ENCODE measurements at places on chromosomes 13 and 19. TPM values are rescaled to one million over a fixed set of nuclear protein-coding genes. Genes with fewer than 3 reads are reported as not detected.

The SIRT6 gene
- total RNA-seq = 19.8 TPM

The HNRNPA1L2 gene
- total RNA-seq = 3.2 TPM

DNA sequence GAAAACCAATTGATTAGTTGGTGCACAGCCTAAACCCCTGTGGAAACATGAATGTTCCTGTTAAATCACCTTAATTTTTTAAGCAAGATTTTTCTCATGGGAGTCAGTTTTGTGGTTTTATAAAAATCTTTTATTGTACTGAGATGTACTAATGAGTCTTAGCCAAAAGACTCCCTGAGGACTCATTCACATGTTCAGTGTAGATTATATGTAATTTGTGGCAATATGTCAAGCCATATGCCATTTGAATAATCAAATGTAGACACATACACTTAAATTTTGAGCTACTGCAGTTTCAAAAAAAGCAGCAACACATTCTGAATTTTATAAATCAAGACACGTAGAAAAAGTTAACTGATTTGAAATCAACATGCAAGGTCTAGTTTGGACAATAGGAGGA, 395.2 kb downstream of the MYO16 start:
- H3K36me3 ChIP-seq = no peaks in the 10 kb centered on the region
- DNase-seq = no peak
- no peak overlapping the region for H3K4me3 ChIP-seq
- H3K4me1 ChIP-seq = no peaks in the 10 kb centered on the region
- H3K27me3 ChIP-seq = no peaks in the 10 kb centered on the region
- H3K27ac ChIP-seq = no peak overlapping the region

DNA sequence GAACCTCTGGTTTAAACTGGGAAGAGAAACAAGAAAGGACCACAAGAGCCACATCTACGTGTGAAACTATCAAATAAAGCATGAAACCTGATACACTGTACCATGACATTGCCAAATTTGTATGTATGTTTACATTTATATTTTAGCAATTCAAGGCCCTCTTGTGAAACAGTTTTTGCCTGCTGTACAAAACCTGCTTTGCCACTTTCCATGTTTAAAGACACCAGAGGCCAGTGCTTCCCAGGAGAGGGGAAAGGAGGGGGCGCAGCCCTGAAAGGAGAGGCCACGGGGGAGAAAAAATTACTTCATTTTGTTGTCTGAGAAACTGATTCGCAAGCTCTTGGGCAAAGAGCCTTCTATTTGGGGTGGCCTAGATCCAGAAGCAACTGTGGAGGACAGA, 124.8 kb downstream of the DCLK1 start:
- DNase-seq = no peak
- no peak overlapping the region for H3K4me3 ChIP-seq
- no peaks in the 10 kb centered on the region for H3K4me1 ChIP-seq
- H3K36me3 ChIP-seq = no peaks in the 10 kb centered on the region
- no peak overlapping the region for H3K27ac ChIP-seq

The FAM216B gene
- total RNA-seq = 0.05 TPM

The SNAPC2 gene
- total RNA-seq = 63.0 TPM

GRCh38 chr13:86095351-86095750, 296.1 kb upstream of the SLITRK6 start:
- no peaks in the 10 kb centered on the region for H3K4me1 ChIP-seq
- no peaks in the 10 kb centered on the region for H3K36me3 ChIP-seq
- no peak overlapping the region for H3K4me3 ChIP-seq
- no peak overlapping the region for H3K27ac ChIP-seq
- no peak for DNase-seq

DNA sequence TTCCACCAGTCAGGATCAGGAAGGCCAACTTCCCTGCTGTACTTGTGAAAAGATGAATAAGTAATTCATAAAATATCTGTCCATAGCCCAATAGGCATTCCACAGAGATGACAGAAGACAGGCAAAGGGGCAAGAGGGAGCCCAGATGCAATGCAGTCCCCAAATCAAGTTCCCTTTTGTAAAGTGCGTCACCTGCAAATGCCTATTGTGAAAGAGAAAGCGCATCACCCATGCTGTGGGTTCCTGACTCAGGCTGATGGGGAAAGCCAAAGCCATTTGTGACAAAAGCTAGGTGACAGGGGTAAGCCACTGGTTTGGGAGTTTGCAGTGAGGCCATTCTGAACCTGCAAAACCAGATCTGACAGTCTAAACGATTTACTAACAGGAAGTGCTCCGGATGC, 157.5 kb upstream of the ZNF536 start:
- DNase-seq = no peak
- no peaks in the 10 kb centered on the region for H3K4me1 ChIP-seq
- H3K4me3 ChIP-seq = no peak overlapping the region
- no peak overlapping the region for H3K27ac ChIP-seq

GRCh38 chr13:75309981-75310580, 171.9 kb downstream of the TBC1D4 start:
- H3K36me3 ChIP-seq = no peaks in the 10 kb centered on the region
- no peaks in the 10 kb centered on the region for H3K27me3 ChIP-seq
- no peak overlapping the region for H3K27ac ChIP-seq
- no peak for DNase-seq

- no peak overlapping the region for H3K27ac ChIP-seq
- no peaks in the 10 kb centered on the region for H3K36me3 ChIP-seq
- no peak for DNase-seq
- no peaks in the 10 kb centered on the region for H3K27me3 ChIP-seq
- H3K4me1 ChIP-seq = no peaks in the 10 kb centered on the region
Observed at GRCh38 chr13:74256969-74257368, 122.8 kb upstream of the KLF12 start.

The CGB5 gene
- not detected for total RNA-seq

- no peaks in the 10 kb centered on the region for H3K4me1 ChIP-seq
- no peak overlapping the region for H3K27ac ChIP-seq
- DNase-seq = no peak
- no peaks in the 10 kb centered on the region for H3K27me3 ChIP-seq
Observed at GRCh38 chr13:98664510-98664909, 87.6 kb upstream of the STK24 start.

The INSR gene
- total RNA-seq = 2.5 TPM

The AP1M1 gene
- total RNA-seq = 88.7 TPM

- H3K4me3 ChIP-seq = peak within 1 kb of the TSS; percentile 54
- H3K4me1 ChIP-seq = peaks cover 9% of the 10 kb centered on the region
- no peak for DNase-seq
- H3K27ac ChIP-seq = peak within 1 kb of the TSS; percentile 87
- H3K36me3 ChIP-seq = no peaks in the 10 kb centered on the region
Observed at GRCh38 chr13:48412881-48413351, at the start of gene LPAR6. LPAR6 (minus strand) TSS chr13:48413113; CDS start chr13:48412423, 690 bp downstream.

The ZNF681 gene
- total RNA-seq = 2.0 TPM

The ZFP36 gene
- total RNA-seq = 414 TPM

- H3K4me3 ChIP-seq = peak overlapping the region; percentile 30
- no peaks in the 10 kb centered on the region for H3K36me3 ChIP-seq
- no peaks in the 10 kb centered on the region for H3K27me3 ChIP-seq
Observed at GRCh38 chr13:98171900-98172589, 5.0 kb downstream of the RNF113B start.

The SYNE4 gene
- total RNA-seq = 1.1 TPM

DNA sequence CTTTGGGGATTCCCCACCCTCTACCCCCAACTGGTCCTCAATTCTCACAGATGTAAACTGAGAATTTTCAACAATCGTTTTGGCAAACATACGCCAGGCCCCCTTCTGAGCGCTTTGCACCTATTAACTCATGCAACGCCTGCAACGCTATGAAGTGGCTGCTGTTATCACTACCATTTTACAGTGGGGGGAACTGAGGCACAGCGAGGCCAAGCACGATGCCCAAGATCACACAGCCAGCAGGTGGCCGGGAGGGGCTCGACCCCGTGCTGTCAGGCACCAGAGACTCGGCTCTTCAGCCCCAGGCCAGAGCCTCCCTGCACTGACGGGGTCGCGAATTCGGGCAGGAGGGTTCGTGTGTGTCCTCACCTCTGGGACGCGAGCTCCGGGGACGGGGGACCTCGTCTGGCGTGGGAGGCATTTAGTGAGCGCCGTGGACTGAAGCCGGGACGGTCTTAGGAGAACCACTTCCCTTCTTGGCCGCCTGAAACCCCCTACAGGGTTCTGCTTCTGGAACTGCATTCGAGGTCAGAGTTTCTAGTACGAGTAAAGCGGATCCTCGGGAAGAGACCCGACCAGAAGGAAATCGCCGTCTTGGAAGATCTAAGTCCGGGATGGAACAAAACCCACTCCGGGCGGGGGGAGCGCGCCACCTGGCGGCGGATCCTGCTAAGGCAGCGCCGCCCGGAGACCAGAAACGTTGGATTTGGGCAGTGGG, 21.0 kb downstream of the ZNF114 start:
- H3K4me1 ChIP-seq = peaks cover 3% of the 10 kb centered on the region
- no peaks in the 10 kb centered on the region for H3K36me3 ChIP-seq
- peak overlapping the region; percentile 49 for H3K4me3 ChIP-seq
- peak overlapping the region; percentile 39 for H3K27ac ChIP-seq
- H3K27me3 ChIP-seq = no peaks in the 10 kb centered on the region
- DNase-seq = peak; percentile 36

- H3K27ac ChIP-seq = peak overlapping the region; percentile 79
- H3K36me3 ChIP-seq = no peaks in the 10 kb centered on the region
- no peak for DNase-seq
- H3K27me3 ChIP-seq = no peaks in the 10 kb centered on the region
- peak overlapping the region; percentile 24 for H3K4me3 ChIP-seq
Observed at GRCh38 chr19:4060621-4061177, 6.0 kb downstream of the ZBTB7A start.
